Immature natural killer cell (primary cell): ENCODE measurements at places on chromosomes 12 and 14.

- no peak for DNase-seq
Observed at GRCh38 chr12:70178038-70178437, 65.2 kb upstream of the CNOT2 start.

DNA sequence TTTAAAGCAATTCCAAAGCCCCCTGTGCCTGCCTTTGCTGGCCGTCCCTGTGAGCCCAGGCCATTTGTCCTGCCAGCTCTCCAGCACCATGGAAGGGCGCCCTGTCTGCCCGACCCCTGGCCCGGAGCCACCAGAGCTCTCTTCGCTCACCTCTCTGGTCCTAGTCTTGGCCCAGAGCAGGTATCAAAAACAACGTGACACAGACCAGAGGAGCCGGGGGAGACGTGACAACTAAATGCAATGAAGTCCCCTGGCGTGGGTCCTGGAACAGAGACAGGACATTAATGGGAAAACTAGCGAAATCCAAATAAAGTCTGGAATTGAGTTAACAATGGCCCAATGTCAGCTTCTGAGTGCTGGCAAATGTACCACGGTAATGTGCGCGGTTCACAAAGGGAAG is 83.2 kb upstream of the DIO3 start:
- no peak for DNase-seq

DNA sequence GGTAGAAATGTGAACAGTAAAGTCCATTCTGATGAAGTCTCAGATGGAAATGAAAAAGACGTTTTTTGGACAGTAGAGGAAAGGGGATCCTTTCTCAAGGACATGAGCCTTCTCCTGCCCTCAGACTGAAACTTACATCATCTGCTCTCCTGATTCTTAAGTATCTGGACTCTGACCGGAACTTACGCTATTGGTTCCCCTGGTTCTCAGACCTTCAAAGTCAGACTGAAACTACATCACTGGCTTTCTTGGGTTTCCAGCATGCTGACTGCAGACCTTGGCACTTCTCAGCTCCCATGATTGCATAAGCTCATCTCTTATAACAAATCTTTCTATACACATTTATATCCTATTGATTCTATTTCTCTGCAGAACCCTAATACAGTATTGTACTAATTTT is 291.0 kb downstream of the SNAPC1 start:
- no peak for DNase-seq

DNA sequence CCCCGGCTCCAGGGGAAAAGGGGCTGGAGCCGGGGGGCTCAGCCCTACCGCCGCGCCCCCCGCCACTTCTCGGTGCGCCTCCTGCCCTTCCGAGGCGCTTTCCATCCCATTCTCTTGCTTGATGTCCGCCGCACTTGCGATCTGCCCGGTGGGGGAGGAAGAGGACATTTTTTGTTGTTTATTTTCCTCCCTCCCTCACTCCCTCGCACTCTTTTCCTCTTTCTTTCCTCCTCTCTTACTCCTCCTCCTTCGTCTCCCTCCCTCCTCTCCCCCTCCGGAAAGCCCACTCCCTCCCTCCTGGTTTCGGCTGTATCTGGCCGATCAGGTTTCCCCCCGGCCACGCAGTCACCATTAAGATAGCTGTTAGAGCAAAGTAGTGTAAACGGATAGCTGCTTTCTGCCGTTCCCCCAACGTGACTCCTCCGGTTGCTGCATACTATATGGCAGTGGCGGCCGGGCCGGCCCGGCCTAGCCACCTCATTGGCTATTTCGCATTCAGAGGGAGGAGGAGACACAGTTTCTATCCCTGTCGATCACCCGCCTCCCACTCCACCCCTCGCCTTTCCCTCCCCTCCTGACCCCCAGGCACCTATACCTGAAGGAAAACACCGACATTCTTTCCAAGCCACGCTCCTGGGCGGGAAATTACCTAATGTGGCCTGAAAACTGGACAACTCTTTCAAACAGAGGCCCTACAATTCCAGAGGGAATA is at the start of gene SIX4:
TSS of gene SIX4 (minus strand) at position 445 of the 712 bp plus-strand sequence. CDS start at position 168, 277 bp downstream.
- peak; percentile 5 for DNase-seq

DNA sequence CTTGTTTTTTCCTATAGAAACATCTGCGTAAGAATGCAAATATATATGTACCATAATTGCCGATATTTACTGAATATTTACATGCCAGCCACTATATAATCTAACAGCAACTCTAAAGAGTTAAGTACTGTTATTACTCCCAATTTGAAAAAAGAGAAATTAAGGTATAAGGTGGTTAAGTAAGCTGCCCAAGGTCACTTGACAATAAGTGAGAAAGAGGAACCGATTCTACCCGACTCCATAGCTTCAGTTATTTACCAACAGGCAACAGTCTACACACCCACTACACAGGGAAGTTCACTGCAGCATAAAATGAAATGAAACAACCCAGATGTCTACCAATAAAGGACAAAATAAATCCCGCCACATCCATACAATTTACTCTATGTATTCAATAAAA is 1.1 kb downstream of the MIS18BP1 start:
- DNase-seq: peak; percentile 23

GRCh38 chr12:115075552-115076170 is 391.7 kb upstream of the TBX3 start:
- DNase-seq: no peak

- no peak for DNase-seq
Observed at GRCh38 chr12:57727758-57728395, 10.7 kb downstream of the AGAP2 start.

- DNase-seq: no peak
Observed at GRCh38 chr14:89578156-89578555, 161.1 kb upstream of the FOXN3 start.

DNA sequence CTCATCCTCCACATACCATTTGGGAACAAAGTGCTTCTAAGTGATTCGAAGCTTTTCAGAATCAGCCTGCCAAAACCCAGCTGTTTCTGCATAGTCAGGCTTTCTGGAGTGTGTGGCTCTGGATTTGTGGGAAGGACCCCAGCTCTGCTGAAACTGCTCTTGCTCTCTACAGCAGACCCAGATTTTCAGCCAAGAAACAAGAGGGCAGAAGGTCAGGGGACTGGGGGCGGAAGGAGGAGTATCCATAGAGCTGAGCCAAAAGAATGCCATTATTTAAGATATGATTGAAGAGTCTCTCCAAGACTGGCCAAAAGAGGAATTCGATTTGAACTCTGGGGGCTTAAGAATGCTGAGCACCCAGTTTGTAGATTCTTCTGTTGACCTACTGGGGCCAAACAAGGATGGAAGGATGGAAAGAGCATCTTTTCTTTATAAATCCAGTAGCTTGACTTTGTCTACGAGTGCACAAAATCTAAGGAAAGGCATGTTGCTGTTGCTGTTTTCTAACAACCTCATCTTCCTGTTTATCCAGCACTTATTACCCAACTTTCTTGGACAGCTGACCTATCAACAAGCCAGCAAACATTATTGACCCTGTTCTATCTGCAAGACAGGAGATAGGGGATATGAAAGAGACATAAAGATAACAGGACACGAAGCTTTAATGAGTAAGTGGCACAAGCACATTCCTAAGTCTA is 29.2 kb downstream of the FBLN5 start:
- DNase-seq: no peak

- DNase-seq: peak; percentile 35
Observed at GRCh38 chr14:70622111-70622712, 19.5 kb upstream of the TTC9 start.

GRCh38 chr12:81797100-81797499 is 38.0 kb upstream of the PPFIA2 start:
- DNase-seq: no peak

- no peak for DNase-seq
Observed at GRCh38 chr12:66403746-66404145, 101.5 kb downstream of the HELB start.

DNA sequence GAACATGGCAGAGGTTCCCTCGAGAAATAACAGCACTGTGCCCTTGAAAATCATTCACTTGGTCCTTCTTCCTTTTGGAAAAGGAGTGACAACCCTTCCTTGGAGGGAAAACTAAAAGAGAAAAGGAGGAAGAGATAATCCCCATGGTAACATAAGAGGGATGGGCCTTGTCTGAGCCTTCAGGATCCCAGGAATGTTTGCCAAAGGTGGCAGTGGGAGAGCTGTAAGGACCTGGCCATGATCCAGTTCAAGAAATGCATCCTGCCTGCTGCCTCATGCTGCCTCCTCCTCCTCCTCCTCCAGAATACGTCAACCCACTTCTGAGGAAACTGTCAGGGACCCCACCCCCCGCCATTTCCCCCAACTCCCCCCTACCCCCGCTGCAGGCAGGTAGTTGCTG is 118.8 kb downstream of the KCNK10 start:
- DNase-seq: no peak

DNA sequence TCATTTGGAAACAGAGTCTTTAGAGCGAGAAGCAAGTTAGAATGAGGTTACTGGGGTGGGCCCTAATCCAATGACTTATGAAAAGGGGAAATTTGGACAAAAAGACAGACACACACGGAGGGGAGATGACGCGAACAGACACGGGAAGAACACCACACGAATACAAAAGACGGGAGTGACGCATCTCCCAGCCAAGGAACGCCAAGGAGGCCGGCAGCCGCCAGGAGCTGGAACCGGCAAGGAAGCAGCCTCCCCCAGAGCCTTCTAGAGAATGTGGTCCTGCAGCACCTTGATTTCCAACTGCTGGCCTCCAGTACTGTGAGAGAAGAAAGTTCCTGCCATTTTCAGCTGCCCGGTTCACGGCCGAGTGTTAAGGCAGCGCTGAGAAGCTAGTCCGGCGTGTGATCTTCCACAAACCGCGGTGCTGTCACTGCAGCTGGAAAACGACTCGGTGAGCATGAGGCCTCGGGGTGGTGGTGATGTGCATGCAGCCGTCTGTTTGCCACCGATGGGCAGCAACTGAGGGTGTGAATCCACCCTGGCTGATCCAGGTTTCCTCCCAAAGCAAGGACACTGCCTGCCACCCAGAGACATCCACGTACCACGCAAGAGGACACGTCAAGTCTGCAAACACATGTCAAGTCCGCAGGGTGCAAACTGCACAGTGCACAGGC is 124.5 kb downstream of the NCOR2 start:
- no peak for DNase-seq

DNA sequence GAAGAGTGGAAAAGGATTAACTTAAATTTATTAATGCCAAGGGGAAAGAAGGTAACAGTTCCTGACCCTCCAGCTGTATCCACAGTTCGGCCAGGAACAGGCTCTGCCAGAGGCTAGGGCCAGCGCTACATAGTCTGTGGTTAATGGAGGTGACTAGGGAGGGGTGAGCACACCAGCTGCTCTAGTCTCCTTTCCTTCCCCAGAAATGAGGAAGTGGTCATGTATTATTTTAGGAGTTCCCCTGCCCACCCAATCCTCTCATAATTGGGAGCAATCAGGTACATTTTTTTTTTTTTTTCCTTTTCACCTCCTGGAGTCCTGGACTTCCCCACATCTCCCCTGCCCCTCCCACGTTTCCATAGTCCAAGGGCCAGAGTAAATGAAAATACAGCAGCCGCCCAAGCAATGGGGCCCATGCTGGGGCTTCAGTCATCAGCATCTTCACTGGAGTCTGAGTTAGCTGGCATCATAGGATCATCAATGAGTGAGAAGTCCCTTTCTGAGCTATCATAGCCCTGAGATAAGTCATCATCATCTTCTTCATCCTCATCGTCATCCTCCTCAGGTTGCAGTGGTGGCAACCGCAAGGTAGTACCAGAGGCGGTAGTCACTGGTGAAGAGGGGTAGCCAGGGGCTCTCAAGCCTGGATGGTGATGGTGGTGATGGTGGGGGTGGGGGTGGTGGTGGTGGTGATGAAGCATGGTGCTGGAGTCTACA is 1.5 kb upstream of the SUPT16H start:
- DNase-seq: no peak

DNA sequence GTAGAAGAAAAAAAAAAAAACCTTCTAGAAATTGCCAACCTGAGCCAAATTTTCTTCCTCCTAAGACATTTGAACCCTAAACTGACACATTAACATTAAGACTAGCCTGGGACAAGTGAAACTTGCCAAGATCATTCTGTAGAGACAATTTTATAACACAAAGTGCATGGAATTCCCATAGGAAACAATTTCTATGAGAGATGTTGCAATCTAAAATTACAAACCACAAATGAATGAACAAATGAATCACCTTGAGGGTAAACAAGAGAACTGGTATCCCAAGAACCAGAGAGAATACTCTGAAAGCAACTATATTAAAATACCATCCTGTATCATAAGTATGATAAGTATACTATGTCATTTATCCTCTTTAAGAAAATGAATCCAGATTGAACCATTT is 165.3 kb downstream of the DICER1 start:
- DNase-seq: no peak

DNA sequence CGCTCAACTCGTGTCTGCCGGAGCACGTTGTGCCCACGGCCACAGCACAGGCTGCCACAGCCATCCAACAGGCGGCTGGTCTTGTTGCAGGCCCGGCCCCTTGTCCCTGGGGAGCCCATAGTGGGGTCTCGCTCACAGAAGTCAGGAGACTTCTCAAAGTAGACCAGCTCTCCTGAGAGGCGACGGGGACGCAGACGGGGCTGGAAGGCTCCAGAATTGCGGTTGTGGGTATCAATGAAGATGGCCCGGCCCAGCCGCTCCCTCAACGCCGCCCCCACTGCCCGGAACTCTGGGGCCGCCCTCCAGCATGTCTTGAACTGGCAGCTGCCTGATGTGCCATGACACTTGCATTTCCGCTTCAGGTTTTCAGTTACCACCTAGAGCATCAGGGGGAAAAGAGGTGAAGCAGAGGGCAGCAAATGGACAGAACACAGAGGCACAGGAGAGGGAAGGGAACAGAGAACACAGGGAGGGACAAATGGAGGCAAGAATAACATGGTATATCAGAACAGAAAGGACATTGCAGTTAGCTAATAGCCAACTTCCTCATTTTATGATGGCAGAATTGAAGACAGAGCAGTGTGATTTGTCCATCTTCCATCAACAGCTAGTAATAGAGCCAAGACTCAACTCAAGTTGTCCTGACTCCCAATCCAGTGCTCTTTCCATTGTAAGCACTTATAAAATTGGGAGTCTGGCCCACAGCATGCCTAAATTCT is 5.2 kb downstream of the WNT10B start:
- no peak for DNase-seq

- no peak for DNase-seq
Observed at GRCh38 chr12:131369094-131369845, 341.6 kb upstream of the SFSWAP start.

- DNase-seq: no peak
Observed at GRCh38 chr14:28999656-29000055, 233.1 kb downstream of the FOXG1 start.

DNA sequence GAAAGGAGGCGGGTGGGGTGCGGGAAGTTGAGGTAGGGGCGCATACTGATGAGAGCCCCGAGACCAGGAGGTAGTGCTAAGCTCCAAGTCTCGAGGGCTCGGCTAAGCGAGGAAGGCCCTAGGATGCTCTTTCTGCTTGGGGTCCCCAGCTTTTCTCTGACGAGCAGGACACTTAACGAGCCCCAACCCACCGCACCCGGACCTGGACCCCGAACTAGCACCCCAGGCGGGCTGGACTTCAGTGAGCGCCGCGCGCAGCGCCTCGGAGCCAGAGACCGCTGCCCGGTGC is 4.7 kb upstream of the C1QL4 start:
- DNase-seq: no peak

- DNase-seq: no peak
Observed at GRCh38 chr14:76510181-76510580, 134.2 kb downstream of the ESRRB start.
